ENCODE measurements at places on chromosomes 3 and 15. TPM values are rescaled to one million over a fixed set of nuclear protein-coding genes. Genes with fewer than 3 reads are reported as not detected.
A peak's percentile ranks its signal among the peaks of the same experiment; 100 is the strongest.

The EAF2 gene
- total RNA-seq = 4.4 TPM

The KNG1 gene
- total RNA-seq = 0.25 TPM

GRCh38 chr15:38474155-38474757 lies 20.3 kb downstream of the FAM98B start:
- peak; percentile 29 for DNase-seq

The OSBPL10 gene
- 25.8 TPM for total RNA-seq

DNA sequence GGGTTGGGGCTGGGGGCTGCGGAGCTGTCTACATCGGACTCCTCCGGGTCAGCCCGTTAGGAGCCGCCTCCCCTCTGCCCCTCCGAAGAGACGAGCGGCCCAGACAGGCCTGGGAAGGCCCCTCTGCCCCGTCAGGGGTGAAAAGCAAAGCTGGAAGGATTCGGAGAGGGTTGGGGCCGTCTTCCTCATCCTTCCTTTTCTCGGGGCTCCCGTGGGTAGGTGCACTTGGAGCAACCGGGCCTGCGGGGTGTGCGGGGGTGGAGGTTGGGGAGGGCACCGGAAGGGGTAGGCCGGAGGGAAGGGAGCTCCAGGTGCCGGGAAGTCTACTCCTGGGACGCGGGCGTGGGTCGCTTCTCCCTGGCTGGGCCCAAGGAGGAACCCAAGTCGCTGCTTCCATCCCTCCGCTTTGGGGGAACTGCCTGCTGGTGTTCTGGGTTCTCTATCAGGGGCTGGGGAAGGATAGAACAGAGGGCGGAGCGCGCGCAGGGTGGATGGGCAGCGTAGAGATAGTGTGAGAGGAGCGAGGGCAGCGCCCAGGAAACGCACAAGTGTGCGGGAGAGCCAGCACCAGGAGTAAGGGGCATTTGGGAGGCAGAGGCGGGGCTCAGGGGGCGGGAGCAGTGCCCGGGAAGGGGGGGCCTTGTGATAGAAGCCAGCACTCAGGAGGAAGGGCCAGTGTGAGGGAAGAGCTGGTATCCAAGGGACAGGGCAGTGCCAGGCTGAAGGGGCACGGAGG lies 590 bp downstream of the POLR2H start:
- DNase-seq = peak; percentile 63

DNA sequence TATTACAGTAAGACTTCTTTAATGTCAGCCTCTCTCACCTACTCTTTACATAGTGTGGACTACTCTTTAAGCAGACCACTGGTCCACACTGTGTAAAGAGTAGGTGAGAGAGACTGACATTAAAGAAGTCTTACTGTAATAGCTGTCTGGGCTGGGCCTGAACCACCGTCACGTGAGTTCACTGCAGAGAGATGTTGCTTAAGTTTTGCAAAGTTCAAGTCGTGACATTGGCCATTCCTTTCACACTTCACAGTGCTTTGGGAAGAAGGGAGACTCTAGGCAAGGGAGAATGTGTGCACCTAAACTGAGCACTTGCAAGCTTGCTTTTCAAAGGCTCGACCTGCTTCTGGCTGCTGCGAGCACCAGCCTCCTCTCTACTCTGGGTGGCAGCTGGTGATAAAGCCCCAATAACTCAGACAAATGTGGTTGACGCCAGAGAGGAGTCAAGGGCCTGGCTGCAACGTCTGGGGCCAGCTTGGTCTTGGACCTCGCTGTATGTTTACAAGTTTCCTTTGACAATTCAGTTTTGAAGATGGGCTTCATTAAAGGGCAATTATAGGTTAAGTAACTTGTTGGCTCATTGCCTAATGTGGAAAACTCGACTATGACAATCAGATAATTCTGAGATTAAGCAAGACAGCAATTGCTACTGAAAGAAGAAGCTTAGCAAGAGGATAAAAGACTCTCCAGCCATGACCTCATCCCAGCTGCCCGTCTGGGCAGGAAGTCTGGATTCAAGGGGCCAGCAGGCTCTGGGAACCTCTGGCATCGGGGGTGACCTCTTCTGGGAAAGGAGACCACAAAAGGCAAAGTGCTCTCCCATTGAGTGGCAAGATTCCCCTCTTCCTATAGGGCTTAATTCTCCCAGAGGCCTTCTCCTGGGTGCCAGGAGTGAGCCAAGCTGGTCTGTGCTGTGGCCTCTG lies 242.1 kb upstream of the TLE3 start:
- DNase-seq = no peak

GRCh38 chr3:60758171-60758570 lies 493.1 kb downstream of the FHIT start:
- DNase-seq = no peak

DNA sequence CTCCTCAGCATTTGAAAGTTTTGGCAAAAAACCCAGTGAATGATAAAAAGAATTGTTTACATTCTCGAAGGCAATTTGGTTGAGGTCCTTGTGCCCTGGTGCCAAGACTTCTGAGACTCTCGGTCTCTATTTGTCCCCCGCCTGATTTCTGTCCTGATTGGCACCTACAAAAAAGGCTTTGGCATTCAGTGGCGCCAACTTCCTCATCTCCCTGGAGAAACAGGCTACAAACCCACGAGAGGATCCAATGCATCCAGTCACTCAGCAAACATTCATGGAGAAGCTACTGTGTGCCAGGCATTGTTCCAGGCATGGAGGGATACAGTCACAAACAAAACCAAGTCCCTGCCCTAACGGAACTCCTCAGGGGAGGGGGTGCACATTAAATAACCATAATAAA lies 42.7 kb downstream of the HES1 start:
- no peak for DNase-seq

- no peak for DNase-seq
These were observed 26.6 kb upstream of the SLMAP start for GRCh38 chr3:57729334-57730045.

- DNase-seq = no peak
These were observed 346.6 kb downstream of the RSL24D1 start for GRCh38 chr15:54850101-54850500.

DNA sequence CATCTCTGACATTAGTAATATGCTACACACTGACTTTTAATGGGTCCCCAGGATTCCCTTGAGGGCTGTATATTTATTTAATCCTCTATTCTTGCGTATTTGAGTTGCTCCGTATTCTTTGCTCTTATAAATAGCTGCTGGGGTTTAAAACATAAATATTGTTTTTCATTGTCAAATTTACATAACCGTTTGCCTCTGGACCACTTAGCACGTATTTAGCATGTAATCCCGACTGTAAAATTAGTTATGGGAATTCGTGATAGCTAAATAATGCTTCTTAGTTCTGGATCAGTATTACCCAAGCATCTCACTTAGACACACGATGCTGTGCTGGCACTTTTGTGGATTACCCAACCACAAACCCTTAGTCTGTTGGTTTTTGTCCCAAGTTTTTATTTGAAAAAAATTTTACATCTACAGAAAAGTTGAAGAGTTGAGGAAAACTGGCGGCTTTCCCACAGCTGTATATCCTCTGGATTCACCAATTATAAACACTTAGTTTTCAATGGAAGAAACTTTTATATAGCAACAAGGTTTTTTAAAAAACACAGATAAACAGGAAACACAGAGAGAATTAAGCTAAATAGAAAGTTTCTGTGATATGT lies 296.8 kb upstream of the TPM1 start:
- no peak for DNase-seq

DNA sequence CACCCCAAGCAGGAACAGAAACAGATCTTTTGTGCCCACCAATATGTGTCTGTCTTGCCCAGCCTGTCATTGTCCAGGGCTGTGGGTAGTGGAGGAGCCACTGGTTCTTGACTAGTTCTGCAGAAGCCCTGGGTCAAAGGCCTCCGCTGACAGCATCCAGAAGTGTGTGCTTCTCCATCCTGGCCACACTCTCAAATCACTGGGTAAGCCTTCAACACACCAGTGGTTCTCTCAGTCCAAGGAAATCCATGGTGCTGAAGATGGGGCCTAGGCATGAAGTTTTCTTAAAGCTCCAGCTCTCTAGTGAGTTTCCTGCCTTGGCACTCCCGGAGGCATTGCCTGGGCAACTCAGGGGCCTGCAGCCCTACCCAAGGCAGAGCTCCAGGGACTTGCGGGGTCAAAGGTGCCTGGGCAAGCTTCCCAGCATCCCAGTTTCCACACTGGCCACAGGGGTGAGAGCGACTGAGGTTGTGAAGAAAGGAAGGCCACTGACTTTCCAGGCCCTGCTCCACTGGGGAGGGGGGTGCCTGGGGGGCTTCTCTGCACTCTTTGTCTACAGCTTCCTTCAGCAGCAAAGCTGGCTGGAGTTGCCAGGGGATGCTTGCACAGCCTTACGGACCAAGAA lies 37.9 kb upstream of the RPL32 start:
- DNase-seq = no peak

DNA sequence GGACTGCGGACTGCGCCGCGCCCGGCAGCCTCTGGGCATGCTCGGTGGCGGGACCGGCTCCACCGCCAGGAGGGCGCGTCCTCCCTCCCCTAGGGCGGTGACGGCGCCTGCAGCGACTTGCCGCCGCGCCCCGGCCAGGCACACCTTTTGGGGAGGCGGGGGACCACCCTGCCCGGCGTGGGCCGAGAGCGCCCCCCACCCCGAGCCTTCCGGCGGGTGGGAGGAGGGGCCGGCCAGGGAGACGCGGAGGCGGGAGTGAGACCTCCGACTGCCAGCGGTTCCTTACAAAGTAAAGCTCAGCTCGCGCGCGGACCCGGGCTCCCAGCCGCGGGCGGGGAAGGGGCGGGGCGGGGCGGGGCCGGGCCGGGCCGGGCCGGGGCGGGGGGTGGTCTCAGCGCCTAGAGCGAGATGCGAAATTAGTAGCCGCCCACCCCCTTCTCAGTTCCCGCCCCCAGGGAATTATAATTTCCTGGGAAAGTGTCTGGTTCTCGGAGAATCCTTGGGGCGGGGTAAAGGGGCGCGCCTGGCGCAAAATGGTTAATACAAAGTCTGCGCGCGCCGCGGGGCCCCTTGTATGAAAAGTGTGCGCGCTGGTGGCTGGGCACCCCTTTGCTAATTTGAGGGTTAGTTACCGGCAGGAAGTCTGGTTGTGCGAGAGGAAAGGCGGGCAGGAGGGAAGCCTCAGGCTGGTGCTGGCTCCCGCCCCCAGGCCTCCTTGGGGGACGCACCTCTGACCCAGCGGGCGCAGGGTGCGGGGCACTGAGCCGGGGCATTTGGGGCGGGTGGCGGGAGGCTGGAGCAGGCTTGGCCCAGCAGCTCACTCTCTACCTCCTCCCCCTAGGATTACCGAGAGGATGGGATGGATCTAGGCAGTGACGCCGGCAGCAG lies 224.8 kb upstream of the IL12A start:
- DNase-seq = peak; percentile 71

GRCh38 chr3:9878700-9879099 lies 1.4 kb downstream of the CIDEC start:
- no peak for DNase-seq

- no peak for DNase-seq
These were observed 305.0 kb upstream of the SLCO3A1 start for GRCh38 chr15:91548549-91548948.

GRCh38 chr3:67635257-67635656 lies 19.2 kb downstream of the SUCLG2 start:
- no peak for DNase-seq

The CHRNA7 gene
- 6.8 TPM for total RNA-seq

GRCh38 chr3:32998631-32999451 lies 47.4 kb downstream of the CCR4 start:
- DNase-seq = no peak

All from HCT116 (cell line).